ENCODE measurements at places on chromosomes 1 and 21.

- peak; percentile 68 for DNase-seq
Measured at GRCh38 chr1:88763649-88764406, 79.8 kb downstream of the PKN2 start.

- no peak for DNase-seq
Measured at GRCh38 chr1:47824716-47825115, 172.5 kb downstream of the TRABD2B start.

DNA sequence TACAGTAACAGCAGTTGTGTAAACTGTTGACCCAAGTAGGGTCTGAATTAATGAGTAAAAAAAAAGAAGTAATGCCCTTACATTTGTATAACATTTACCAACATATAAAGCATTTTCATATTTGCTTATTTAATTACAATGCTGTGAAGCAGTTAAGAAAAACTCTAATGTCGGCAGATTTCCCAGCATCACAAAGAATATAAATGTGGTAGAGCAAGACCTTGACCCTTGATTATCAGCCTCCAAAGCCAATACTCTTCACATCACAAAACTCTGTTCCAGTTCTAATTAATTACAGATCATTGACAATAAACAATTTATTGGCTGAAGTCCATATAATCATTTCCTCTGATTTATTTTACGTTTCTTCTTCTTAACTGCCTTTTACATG lies 130.2 kb downstream of the DUSP10 start:
- no peak for DNase-seq

DNA sequence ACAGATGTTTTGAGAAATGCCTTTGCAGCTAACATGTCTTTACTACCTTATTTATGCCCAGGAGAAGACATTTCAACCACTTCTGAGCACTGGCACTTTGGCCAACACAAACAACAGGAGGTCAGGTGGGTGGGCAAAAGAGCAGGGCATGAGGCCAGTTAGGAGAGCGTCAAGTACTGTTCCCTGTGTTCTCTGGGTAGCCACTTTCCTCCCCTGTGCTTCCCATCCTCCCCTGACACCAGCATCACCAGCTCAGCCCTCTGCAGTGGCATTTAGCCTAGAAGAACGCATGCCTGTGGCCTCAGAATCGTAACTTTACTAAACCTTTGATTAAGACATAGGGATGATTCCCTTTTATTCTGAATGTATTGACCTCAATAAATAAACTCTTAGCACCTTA lies 18.3 kb downstream of the BTG2 start:
- DNase-seq = no peak

GRCh38 chr1:47334765-47335435 lies 1.3 kb downstream of the CMPK1 start:
- no peak for DNase-seq

- DNase-seq = no peak
Measured at GRCh38 chr1:180194546-180195207, 35.4 kb upstream of the LHX4 start.

- peak; percentile 56 for DNase-seq
Measured at GRCh38 chr1:58879464-58879863, 95.6 kb upstream of the JUN start.

- no peak for DNase-seq
Measured at GRCh38 chr1:8702472-8702849, 115.0 kb downstream of the RERE start.

- DNase-seq = no peak
Measured at GRCh38 chr21:39430016-39430415, 15.6 kb downstream of the LCA5L start.

DNA sequence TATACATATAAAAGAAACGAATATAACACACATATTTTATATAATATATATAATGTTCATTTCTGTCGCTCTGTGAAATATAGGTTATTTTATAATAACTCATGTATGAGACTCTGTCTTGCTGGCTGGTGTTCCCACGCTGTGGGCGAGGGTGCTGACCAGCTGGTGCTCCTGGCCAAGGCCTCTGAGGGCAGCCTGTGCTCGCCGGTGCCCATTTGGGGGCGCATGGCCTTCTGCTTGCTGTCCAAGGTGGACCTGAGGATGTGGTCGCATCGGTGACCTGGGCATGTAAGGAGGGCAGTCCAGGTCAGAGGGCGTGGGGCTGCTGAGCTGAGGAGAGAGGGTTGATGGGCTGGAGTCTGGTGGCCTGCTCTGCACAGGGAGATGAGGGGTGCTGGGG lies 1.1 kb upstream of the PCP4 start:
- no peak for DNase-seq

GRCh38 chr1:96508233-96508632 lies 213.4 kb upstream of the PTBP2 start:
- DNase-seq = no peak

DNA sequence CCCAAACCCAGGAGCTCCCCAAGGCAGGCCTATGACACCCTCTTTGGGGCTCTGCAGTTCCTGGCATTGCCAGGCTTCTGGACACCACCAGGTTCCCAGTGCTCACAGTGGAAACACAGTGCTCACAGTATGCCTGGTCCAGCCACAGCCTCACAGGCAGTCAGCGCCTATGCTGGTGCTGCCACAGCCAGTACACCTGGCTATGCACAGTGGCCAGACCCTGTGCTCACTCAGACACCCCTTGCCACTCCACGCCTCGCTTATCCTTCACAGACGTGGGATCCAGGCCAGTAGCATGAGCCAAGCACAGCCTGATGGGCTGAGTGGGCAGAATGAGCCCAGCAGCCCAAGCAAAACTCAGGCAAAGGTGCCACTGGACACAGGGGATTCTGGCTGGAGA lies 579.2 kb upstream of the ADGRL2 start:
- DNase-seq = no peak

GRCh38 chr1:221841251-221841982 lies 99.5 kb upstream of the DUSP10 start:
- peak; percentile 37 for DNase-seq

GRCh38 chr1:171433451-171433850 lies 51.9 kb upstream of the PRRC2C start:
- DNase-seq = peak; percentile 95

- DNase-seq = no peak
Measured at GRCh38 chr1:170495006-170495405, 37.0 kb upstream of the GORAB start.

- no peak for DNase-seq
Measured at GRCh38 chr1:203478231-203478630, 2.6 kb downstream of the PRELP start.

- DNase-seq = no peak
Measured at GRCh38 chr1:232484856-232485255, 145.1 kb downstream of the SIPA1L2 start.

DNA sequence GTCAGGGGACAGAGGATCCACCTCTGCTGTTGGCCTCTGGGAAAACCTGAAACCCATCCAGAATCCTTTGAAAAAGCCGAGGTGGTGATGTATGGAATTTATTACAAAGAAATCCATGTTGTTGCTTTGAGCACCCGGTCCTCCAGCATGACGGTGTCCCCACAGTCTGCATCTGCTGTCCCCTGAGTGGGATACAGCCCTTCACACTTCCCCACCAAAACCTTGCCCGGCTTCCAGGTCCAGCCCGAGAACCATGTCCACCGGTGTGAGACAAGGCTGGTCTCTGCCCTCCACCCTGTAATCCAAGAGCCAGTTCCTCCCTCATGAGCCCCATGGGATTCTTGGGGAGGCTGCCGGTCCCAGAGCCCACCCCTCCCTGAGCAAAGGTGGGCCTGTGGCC lies 70.5 kb downstream of the STUM start:
- no peak for DNase-seq

GRCh38 chr1:31183927-31184554 lies 55.6 kb downstream of the NKAIN1 start:
- peak; percentile 33 for DNase-seq

DNA sequence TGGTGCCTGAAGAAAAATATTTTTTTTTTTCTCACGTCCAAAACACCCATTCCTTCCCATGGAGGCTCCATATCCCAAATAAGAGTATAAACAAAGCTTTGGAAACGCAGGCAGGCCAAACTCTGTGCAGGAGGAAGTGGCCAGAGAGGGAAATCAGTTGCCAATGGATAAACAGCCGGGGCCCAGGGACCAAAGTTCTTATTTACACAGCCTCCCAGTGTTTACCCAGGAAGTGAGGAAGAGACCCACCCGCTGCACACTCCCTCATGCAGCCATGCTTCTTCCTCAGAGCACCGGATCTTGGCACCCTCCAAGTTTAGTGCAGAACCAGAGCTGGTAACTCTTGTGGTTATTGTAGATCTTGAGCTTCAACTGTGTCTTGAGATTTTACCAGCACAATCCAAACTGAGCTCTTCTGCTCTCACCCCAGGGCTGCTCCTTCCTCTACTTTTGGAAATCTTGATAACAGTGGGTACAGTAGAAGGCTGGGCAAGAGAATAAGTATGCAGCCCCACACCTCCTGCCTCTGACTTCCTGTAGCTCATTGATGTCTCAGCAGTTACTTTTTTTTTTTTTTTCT lies 14.2 kb downstream of the MARCKSL1 start:
- DNase-seq = no peak

- no peak for DNase-seq
Measured at GRCh38 chr1:18111605-18112297, 4.2 kb downstream of the IGSF21 start.

DNA sequence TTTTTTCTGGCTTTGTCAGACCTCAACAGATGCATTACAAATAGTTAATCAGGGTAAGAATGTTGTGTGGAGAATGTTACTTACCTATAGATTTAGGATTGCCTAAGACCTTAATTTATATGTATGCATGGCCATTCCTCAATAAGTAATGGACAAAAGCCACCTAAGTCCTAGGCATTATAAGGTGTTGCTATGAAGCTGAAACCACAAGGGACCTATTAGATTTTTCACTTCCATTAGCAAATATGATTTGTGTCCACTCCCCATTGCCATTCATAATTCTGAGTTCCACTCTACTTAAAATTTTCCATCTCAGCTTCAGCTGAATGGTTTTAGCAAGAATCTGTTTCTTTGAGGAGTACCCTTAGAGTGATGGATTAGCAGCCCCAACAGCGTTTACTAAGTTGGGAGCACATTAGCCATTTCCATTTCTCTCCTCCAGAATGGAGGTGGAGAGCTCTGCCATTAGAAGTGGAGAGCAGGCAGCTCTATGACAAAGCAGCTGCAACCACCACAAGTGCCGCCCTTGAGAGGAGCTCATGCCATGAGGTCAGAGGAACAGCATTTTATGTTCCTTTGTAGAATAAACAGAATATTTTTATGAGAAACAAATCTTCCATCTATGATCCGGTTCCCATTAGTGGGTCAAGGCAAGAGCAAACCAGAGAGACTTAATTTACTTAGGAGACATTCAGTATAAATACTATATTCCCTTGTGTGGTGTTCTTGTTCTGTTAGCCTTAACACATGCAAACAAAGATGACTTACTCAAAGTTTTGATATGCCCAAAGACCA lies 28.9 kb upstream of the C1orf87 start:
- DNase-seq = no peak

- DNase-seq = peak; percentile 8
Measured at GRCh38 chr21:24123785-24124184, 1483.5 kb downstream of the MRPL39 start.

- DNase-seq = peak; percentile 24
Measured at GRCh38 chr1:203287109-203287893, 18.0 kb upstream of the BTG2 start.

DNA sequence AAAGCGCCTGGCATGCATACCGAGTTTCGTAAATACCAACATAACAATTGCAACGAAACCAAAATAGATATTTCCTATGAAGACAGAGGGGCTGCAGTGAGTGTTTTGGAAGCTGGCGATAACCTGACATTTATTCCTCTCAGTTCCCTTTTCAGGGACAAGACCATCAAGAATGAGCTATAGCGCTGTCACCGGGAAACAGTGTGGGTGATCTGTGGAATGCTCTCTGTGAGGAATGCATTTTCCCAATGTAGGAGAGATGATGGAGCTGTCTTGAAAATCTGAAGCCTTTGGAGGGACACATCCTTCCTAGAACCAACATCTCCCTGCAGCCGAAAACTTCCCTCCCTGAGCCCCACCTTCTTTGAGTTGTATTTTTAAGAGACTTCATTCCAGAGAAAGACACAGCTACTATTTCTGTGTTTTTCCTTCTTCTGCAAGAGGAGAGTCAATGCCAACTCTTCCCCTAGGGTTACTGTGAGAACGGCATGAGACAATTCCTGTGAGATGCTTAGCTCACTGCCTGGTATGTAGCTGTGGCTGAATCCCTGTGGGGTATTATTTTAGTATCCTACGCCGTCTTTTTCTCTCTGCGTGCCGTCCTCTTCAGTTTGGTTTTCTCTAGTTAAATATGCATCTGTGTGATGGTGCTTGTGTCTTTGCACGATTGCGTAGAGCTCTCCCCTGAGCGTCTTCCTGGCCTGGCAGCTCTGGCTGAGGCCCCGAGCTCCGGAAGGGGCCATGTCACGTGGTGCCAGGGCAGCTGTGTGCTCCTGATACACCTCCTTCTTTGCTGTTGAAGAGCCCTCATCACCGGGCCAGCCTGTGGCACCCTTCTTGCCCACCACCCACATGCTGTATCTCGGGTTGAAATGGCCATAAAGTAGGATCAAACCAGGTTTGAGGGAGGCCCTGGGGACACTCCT lies 45.2 kb downstream of the AJAP1 start:
- DNase-seq = no peak

DNA sequence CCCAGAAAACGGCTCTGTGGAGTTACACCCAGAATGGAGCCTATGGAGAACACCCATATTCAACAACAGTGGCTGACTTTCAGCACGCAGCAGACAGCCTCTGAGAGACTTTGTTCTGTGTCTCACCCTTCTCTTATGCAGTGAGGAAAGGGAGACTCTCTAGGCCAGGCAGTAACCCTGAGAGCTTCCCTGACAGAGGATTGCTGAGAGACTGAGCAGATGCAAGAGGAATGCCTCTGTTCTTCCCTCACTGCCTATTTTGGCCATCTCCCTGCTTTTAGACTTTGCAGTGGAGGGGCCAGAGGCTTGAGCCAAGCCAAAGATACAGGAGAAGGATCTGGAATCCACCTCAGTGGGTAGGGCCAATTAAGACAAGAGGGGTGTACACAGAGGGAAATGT lies 41.8 kb upstream of the SLC16A1 start:
- no peak for DNase-seq

DNA sequence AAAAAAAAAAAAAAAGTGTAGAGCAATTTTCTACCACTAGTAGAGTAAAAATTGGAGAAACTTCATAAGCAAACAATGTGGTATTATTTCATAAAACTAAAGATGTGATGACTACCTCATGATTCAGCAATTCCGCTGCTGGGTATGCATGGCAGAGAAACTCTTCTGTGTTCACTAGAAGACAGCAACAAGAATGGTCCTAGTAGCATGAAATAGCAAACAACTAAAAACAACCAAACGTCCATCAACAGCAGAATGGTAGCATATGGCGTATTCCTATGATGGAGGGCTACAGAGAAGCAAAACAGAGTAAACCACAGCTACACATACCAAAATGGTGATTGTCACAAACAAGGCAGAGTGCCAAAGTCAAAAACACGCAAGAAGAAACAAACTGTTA lies 18.9 kb downstream of the HTR1D start:
- DNase-seq = peak; percentile 96

DNA sequence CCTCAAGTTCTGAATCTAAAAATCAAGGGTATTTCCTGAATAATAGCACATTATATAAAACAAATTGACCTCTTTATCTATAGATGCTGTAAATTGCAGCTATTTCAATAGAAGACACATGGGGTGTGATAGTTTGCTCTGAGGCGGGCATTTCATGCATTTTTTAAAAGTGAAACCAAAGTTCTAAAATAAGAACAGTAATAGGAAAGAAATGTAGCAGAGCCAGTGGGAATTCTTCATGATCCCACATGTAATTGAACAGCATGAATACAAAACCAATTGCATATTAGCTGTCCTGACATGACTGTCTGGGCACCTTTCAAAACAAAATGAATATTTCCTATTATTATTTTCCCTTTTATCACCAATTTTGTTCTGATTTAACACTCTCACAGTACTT lies 85.0 kb downstream of the RGS21 start:
- DNase-seq = peak; percentile 7

- DNase-seq = peak; percentile 60
Measured at GRCh38 chr1:15724949-15725880, 10.8 kb upstream of the SLC25A34 start.

All from iris pigment epithelial cell (primary cell).